ENCODE measurements at places on chromosomes 1 and 21.

DNA sequence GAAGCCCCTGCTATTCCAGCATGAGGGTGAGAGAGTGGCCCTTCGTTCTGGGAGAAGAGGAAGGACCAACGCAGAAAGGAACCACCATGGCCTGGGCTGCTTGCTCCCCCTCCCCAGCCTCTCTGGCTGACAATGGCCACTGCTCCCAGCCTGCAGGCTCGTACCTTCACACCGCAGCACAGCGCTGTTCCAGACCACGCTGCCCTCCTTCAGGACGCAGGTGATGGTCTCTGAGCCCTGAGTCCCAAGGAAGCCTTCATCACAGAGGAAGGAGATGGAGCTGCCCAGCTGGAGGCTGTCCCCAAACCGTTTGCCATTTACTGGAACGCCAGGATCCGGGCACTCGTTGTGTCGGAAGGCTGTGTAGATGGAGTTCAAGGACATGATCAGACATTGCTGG, 124.9 kb upstream of the HMGB4 start:
- DNase-seq, result no peak

DNA sequence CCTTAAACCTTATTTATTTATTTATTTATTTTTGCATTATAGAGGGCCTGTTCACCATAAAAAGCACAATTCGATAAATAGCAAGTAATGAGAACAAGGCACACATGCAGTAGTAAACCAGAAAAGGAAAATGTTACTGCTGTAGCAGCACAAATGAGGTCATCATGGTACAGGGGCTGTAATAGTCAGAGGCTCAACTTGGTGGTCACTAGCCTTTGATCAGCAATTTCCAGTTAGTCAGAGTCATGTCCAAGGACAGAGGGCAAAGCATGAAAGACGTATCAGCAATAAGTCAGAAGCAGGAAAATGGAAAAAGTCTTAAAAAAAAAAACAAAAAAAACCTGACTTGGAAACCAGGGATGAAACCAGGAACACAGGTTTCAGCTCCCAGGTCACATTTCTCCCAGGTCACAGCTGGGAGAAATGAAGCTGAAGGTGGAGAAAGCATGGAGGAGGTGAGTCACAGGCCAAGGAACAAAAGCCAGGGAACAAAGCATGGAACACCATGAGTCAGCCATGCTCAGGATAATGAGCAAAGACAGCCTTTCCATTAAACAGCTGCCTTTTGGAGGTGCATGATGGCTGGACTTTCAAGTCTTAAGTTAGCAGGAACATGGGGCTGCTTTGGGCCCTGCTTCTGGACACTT, 556.3 kb downstream of the LTN1 start:
- no peak for DNase-seq

- no peak for DNase-seq
Observed at GRCh38 chr1:110055493-110056284, 14.8 kb downstream of the ALX3 start.

GRCh38 chr1:156857532-156857931, 1.4 kb downstream of the INSRR start:
- no peak for DNase-seq

DNA sequence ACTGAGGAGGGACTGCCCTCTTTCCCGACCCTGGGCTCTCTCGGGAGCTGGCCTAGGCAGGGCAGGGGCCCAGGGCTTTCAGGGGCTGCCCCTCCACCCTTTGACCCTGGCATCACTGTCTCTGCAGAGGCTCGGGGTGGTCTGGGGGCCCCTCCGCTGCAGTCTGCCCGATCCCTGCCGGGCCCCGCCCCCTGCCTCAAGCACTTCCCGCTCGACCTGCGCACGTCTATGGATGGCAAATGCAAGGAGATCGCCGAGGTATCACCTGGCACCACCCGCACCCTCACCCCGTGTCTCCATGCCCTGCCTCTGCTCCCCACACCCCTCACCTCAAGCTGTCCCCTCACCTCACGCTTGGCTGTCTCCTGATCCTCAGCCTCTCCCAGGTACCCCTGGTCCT, 5.5 kb downstream of the AMPD2 start:
- no peak for DNase-seq

GRCh38 chr1:100631015-100631551, 88.5 kb upstream of the VCAM1 start:
- no peak for DNase-seq

DNA sequence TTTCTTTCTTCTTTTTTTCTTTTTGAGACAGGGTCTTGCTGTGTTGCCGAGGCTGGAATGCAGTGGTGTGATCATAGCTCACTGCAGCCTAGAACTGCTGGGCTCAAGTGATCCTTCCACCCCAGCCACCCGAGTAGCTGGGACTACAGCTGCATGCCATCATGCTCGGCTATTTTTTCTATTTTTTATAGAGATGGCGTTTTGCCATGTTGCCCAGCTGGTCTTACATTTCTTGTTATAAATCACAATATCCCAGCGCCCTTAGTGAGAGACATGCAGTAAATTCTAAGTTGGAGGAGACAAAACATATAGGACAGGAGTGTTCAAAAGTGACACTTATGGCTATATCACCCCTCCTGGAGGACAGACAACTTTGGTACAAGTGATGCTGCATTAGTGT, 31.3 kb upstream of the ACTN2 start:
- no peak for DNase-seq

- DNase-seq, result no peak
Observed at GRCh38 chr1:188499690-188500089, 1670.9 kb downstream of the PLA2G4A start.

DNA sequence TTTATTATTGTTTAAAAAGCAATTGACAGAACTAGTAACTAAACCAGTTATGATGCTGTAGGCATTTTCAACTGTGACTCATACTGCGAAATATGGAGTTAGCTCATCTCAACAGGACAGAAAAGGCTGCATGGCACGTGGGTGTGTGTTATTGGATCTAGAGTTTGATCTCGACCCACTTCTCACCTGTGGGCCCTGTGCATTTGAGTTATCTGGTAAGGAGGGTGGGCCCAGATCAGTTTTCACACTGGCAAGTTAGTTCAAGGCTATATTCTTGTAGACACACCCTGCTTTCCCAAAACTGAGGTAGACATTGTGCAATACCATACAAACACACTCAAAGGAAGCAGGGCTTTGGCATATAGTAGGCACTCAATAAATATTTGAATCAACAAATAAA, 71.3 kb upstream of the PRDX6 start:
- no peak for DNase-seq

GRCh38 chr1:175138579-175138978, 54.0 kb downstream of the KIAA0040 start:
- no peak for DNase-seq

GRCh38 chr1:91621907-91622306, 121.3 kb downstream of the CDC7 start:
- no peak for DNase-seq

DNA sequence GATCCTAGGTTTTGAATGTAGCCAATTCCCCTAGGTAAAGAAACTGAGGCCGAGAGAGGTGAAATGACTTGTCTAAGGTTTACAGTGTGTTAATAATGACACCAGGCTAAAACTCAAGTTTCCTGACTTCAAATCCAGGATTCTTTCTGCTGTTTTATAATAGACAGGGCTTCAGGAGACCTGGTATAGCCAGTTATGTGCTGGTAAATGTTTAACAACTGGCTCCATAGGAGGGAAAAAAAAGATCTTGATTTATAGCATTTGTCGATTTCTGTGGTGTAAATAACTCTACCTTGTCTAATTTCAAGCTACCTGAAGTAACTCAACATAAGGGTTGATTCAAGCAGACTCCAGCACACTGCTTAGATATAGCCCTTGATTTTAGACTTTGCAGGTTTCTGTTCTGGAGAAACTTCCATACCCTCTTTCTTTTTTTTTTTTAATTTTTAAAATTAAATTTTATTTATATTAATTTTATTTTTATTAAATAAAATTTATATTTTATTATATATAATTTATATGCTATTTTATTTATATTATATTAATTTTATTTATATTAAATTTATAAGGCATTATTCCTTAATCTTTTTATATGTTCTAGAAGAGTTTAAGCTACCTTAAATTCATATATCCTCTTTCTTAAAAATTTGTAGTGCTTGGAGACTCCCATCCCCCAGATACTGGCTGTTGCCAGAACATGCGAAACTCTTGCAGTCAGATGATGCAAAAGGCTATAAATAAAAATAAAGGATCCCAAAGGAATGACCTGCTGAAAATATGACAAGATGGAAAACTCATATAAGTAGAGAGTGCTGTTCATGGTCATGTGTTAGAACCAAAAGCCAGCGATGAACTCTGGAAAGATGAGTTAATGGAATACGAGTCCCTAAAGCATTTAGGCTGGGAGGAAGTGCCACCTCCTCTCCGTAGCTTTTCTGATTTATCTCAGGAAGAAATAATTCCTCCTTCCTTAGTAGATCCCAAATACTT, 35.4 kb upstream of the SRSF10 start:
- DNase-seq, result no peak

DNA sequence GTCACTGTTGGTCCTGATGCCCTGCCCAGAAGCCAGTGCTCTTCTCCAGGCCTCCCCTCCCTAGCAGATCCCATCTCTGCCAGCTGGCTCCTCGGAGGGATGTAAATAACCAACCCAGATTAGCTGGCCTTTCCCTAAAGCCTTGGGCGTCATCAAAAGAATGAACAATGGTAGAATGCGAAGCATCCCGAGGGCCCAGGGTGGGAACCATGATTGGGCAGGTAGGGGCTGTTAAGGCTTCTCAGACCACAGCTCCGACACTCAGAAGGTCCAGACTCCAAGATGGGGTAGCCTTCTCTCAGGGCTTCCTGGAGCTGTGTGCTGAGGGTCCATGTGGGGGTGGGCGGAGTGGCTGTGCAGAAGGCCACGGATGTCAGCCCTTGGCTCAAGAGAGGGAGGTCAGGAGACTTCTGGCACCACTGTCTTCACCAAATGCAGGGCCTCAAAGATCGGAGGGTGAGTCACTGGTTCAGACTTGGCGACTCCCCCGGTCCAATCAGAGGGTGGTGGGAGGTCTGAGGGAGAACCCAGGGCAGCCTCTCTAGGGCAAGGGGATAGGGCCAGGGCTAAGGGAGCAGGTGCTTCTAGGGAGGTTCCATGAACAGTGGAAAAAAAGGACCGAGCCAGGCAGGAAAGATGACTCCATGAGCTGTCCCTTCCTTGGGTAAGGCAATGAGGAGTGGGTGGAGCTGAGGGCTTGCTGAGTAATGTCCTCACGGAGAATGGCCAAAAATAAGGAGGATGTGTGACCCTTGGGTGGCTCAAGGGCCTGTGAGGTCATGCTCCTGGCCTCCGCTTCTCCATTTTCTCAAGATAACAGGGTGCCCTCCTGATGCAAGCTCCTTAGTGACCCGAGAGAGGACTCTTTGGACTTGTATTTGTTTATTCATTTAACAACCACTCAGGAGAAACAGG, 58.4 kb upstream of the EPS8L3 start:
- DNase-seq, result no peak

- no peak for DNase-seq
Observed at GRCh38 chr1:234253732-234254131, 119.5 kb upstream of the COA6 start.

DNA sequence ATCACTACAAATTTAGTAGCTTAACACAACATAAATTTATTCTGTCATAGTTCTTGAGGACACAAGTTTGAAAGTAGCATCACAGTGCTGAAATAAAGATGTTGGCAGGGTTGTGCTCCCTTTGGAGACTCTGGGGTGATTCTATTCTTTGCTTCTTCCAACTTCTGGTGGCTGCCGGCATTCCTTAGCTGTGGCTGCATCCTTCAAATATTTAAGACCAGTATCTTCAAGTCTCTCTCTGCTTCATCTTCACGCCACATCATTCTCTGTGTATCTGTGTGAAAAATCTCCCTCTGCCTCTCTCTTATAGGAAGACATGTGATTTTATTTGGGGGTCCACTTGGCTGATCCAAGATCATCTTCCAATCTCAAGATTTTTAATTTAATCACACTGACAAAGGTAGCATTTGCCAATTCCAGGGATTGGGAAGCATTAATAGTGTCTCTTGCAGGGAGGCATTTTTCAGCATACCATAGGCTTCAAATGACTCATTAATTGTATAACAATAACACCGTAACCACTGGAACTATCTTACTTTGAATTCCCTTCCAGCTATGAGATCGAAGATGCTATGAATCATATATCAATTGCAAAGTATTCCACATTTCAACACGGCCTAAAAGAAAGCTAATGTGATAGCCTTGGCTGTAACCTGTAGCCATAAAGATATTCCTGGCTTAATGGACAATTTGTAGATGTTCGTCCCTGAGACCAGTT, 74.6 kb downstream of the DPT start:
- DNase-seq, result no peak

- DNase-seq, result no peak
Observed at GRCh38 chr1:112342558-112342957, 53.5 kb upstream of the CTTNBP2NL start.

- DNase-seq, result no peak
Observed at GRCh38 chr1:10744029-10744428, 52.4 kb downstream of the CASZ1 start.

DNA sequence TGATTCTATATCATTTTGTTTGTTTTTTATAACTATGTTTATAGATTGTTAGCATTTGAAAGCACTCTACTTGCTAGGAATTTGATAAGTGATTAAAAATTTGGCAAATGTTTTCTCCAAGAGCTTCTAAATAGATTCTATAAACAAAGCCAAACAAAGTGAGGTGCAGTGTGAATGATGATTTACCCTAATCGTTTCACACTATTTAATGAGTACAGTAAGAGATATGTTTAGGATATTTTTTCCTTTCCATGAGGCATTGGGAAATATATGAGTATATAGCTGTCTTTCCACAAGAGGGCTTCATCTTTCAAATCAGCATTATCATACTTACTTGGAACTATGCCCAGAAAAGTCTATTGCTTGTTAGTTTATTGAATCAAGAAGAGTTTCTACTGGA, 277.0 kb upstream of the BRINP3 start:
- DNase-seq, result no peak

DNA sequence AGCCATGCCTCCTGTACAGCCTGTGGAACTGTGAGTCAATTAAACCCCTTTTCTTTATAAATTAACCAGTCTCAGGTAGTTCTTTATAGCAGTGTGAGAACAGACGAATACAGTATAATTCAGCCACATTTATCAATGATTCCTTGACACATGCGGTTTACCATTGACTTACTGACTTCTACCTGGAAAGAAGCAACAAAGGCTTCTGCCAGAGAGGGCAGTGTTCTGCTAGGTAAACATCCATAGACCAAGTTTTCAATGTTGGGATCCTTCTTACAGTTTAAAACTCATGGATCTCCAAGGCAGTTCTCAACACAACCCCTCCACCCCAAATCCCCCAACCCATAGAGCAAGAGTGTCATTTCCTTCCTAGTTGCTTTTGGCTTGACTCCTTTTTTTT, 150.6 kb downstream of the ZNF648 start:
- no peak for DNase-seq

- no peak for DNase-seq
Observed at GRCh38 chr21:22280851-22281250, 1282.6 kb downstream of the NCAM2 start.
